ENCODE measurements at places on chromosomes 3 and 15. TPM values are rescaled to one million over a fixed set of nuclear protein-coding genes. Genes with fewer than 3 reads are reported as not detected.

DNA sequence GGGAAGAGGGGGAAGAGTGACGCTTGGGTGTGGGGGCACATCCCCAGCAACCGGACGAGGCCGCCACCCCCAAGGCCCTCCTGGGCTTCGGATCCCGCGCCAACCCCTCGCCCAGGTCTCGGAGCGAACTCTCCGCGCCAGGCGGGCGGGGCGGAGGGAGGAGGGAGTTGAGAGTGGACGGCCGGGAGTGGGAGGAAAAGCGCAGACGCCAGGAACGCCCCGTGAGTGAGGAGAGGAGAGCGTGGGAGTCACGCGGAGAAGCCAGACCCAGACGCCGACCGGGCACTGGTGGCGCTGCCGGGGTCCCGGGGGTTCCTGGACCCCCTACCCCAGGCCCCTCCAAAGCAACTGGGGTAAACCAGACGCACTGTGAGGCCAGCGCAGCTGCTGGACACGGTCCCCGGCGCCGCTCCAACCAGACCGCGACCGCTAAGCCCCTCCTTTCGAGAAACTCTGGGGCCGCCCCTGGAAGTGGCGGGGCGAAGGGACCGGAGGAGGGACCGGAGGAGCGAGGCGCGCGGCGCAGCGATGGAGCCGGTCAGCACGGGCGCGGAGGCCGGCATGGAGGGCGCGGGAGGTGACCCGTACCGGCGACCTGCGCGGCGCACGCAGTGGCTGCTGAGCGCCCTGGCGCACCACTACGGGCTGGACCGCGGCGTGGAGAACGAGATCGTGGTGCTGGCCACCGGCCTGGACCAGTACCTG lies at the start of gene EFCC1:
TSS of gene EFCC1 (plus strand) at position 204 of the 705 bp plus-strand sequence. CDS start at position 529, 325 bp downstream.
- DNase-seq = peak; percentile 37

DNA sequence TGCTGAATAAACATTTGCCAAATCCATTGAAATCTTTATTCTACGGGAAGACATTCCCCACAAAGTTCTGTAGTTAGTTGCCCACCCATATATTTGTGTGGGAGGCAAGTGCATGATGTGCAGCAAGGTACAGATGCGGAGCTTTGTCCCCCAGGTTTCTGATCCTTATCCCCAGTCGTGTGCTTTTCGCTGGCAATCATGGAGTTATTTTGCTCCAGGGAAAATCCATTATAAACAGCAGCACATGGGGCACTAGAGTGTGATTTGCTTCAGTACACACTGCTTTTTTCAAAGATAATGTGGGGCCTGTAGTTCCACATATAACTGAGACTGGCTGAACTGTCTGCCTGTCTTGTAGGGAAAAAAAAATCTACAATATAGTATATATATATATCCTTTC lies 132.1 kb downstream of the FEZF2 start:
- no peak for DNase-seq

- DNase-seq = no peak
Observed at GRCh38 chr3:10980312-10980711, 12.2 kb upstream of the SLC6A1 start.

DNA sequence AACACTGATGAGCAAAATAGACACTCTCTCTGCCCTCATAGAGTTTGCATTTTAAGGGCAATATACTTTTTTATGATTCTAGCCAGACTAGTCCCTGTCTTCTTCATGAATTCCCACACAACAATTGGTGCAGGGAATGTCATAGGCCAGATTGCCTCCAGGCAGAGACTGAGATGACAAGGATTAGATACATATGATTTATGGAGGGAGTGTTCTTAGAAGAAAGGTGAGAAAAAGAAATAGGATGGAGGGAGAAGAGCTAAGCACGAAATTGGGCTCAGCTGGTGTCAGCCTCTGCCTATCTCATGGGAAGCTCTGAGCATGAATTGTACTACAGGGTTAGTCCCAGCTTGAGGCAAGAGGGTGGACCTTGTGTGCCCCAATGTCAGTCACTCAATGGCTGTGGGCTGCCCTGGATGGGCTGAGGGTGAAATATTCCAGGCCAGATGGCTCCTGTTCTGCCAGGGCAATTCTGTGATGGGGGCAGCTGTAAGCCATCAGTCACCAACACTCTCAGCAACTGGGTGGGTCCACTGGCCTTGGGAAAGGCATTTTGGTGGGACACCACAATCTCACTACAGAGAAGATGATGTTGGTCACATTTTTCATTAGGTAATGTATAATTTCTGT lies 31.1 kb downstream of the EIF1B start:
- DNase-seq = no peak

GRCh38 chr3:112557976-112558375 lies 3.8 kb downstream of the ATG3 start:
- DNase-seq = no peak

GRCh38 chr15:69128667-69129311 lies 31.6 kb upstream of the GLCE start:
- DNase-seq = peak; percentile 27

DNA sequence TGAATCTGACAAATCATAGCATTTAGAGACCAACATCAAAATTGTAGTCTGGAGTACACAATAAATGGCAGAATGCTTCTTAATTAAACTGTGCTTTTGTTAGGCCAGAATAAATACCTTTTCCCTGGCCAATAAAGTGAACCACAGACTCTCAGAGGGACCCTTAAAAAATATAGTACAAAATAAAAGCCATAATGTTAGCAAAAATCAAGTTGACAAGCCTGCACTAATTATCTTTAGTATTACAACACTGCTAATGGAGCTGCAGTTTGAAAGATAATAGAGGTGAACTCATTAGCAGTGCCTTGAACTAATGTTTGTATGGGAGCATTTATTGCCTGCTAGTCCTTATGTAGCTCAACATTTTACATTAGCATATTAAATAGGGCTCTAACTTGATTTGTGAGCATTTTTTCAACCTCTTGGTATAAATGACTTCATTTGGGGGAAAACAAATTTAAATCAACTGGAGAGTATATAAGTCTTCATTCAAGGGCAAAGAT lies 801.3 kb downstream of the EPHA3 start:
- DNase-seq = no peak

DNA sequence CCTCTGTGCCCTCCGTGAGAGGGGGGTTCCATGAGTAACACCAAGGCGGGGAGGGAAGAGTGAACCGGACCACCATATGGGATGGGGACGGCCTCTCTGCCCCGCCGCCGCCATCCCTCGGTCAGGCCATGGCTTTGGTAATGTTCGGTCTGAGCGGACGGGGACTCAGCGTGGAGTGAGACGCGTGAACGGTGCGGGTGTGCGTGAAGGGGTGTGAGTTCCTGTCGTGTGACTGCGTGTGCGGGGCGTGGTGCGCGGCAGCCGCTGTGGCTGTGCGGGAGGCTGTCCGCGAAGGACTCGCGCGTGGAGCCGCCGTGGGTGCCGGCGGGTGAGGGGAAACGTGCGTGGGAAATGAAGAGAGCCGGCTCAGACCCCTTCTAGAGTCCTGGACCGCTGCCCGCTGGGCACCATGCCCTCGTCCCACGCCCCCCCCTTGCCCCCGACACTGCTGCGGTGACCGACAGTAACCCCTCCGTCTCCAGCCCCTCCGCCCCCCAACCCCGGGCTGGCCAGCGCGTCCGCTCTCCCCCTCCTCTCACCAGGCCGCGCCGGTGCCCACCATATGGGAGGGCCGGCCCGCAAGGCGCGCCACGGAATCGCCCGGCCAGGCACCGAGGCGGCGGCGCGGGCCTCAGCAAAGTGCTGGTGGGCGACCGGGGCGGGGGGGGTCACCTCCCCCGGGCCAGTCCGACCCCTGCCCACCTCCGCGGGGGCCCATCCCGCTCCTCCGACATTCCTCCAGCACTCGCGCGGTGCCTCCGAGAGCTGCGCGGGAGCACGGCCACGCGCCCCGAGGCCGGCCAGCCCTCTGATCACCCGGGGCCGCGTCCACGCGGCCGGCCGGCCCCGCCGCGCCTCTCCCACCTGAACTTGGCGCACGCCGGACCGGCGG lies 589 bp downstream of the KLF15 start:
- DNase-seq = no peak

DNA sequence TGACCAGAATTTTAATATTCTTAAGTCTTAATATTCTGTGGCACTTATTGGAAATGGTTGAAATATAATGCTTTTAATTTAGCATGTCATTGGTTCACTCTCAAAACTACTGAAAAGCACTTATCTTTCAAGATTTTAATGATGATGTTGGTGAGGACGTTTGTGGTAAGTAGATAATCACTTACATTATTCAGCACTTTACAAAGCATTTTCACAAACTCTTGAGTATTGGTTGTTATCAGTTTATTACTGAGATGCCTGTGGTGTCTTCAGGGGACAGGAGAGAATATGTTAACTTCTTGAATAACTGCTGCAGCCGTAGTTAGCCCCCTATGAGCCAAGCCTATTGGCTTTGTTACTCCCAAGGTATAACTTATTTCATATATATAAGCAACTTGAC lies 15.2 kb downstream of the TGFBR2 start:
- DNase-seq = no peak

GRCh38 chr3:187025254-187025655 lies 94.9 kb downstream of the ST6GAL1 start:
- no peak for DNase-seq

DNA sequence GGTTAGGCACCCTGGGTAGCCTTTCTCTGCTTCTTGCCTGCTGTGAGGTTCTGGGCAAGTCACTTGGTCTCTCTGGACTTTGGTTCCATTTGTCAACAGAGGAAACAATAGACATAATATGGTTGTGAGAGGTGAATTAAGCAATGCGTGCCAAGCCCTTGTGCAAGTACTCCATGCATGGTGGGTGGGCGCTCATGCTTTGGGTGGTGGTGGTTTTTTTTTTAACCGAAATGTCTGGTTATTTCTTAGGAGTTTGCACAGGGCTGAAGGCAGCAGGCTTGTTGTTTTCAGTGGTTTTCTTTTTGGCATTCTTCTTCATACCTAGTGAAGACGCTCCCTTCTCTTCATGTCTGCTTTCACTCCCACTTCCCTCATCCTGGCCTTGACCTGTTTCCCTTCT lies 84.2 kb upstream of the LRTM1 start:
- no peak for DNase-seq

DNA sequence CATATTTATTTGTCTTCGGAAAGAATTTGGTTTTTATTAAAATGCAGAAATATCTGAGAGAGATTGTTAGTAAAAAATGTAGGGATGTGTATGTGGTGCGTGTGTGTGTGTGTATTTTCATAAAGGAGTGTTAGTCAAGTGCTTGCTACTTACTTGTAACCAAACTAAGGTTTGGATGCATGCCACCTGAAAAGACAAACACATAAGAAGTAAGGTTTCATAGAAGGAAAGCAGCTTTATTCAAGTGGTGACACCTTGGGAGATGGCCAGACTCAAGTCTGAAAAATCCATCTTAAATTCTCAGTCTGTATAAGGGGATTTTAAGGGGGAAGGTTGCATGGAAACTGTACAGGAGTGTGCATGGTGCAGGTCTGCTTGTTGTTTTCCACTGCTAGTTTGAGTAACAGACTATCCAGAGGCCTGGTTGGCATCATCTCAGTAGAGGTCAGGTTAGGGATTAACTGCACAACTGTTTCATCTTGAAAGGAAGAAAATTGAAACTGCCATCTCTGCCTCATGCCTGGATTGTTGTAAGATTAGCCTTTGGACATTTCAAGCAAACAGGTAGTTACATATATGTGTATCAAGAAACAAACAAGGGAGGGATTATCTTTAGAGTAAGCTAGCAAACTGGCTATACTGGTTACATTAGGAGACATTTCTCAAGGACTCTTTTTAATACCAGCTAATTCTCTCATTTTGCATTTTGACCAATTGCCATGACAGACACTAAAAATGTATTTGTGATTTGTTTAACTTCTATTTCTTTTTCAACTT lies 196.7 kb downstream of the EPHA6 start:
- DNase-seq = no peak

The TMEM45A gene
- total RNA-seq = 21.1 TPM

The MESP2 gene
- total RNA-seq = 0.27 TPM

The STRIT1 gene
- not detected for total RNA-seq

The BMF gene
- 6.9 TPM for total RNA-seq

The C3orf49 gene
- total RNA-seq = not detected

The P2RY1 gene
- 4.8 TPM for total RNA-seq
